ENCODE measurements at places on chromosomes 12 and 14.

- DNase-seq, result peak; percentile 32
Observed at GRCh38 chr14:73743431-73743931, 29.3 kb upstream of the PNMA1 start.

DNA sequence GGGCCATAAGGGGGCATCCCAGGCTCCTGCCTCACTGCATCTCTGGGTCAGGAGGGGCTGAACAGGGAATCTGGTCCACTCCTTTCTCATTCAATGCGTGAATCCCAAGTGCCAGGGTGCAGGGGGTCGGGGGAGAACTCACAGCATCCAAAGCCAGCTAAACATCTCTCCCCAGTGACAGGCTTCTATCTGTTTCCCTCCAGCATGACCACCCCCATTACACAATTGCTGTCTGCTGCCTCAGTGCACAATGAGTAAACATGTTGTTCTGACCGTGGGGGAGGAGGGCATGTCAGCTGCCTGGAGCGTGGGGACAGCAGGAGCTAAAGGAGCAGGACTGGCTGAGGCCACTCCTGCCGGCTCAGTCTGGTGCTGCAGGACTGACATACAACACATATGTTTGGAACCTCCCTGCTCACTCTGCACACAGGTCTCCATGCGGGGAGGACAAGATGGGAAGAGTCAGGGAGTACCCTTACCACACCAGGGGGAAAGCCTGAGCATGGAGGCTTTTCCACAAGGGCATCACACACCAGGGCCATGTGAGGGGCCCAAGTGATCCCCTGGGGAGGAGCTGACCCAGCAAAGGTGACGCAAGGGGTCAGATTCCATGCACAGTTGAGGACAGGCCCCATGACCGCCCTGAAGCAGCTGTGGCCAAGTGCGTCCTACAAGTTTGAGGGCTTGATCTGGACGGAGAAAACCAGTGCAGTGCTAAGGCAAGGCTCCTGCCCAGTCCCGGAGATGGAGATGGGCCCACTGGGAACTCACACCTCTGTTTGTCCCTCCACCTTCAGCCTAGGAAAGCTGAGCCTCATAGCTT lies 1.4 kb downstream of the TNS2 start:
- DNase-seq, result no peak

DNA sequence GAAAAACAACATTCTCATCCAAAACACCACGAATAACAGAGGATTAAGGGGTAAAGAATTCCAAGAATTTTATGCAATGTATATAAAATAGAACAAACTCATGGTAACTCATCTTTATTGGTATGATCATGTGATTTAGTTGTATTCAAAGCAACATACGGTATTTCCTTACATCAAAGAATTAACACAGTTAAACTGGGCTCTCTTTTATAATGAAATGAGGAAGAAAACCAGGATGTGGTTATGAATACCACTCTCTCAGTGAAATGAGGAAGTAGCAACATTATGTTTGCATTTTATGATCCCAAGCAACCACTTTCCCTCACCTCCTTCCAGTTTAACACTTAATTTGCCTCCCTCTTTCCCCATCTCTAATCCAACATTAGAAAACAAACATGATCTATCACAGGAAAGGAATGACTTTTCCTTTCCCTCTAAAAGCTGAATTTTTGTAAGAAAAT lies 22.9 kb downstream of the SPTLC2 start:
- no peak for DNase-seq

- no peak for DNase-seq
Observed at GRCh38 chr14:56650979-56651378, 71.4 kb downstream of the TMEM260 start.

DNA sequence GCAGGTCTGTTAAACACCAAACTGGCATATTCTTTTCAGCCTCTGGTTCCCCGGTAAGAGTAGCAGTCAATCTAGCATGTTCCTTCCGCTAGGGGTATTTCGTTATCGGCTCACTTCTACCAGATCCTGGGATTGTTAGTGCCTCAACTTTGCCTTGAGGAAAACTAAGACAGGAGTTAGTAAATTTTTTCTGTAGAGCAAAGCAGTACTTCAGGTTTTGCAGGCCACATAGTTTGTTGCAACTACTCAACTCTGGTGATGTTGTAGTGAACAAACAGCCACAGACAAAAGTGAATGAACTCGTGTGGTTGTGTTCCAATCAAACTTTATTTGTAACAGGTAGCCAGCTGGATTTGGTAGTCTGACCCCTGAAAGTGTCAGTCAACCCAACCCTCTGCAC lies 6.3 kb upstream of the CDH24 start:
- no peak for DNase-seq

GRCh38 chr12:26936559-26937442 lies 980 bp downstream of the INTS13 start:
- peak; percentile 13 for DNase-seq

DNA sequence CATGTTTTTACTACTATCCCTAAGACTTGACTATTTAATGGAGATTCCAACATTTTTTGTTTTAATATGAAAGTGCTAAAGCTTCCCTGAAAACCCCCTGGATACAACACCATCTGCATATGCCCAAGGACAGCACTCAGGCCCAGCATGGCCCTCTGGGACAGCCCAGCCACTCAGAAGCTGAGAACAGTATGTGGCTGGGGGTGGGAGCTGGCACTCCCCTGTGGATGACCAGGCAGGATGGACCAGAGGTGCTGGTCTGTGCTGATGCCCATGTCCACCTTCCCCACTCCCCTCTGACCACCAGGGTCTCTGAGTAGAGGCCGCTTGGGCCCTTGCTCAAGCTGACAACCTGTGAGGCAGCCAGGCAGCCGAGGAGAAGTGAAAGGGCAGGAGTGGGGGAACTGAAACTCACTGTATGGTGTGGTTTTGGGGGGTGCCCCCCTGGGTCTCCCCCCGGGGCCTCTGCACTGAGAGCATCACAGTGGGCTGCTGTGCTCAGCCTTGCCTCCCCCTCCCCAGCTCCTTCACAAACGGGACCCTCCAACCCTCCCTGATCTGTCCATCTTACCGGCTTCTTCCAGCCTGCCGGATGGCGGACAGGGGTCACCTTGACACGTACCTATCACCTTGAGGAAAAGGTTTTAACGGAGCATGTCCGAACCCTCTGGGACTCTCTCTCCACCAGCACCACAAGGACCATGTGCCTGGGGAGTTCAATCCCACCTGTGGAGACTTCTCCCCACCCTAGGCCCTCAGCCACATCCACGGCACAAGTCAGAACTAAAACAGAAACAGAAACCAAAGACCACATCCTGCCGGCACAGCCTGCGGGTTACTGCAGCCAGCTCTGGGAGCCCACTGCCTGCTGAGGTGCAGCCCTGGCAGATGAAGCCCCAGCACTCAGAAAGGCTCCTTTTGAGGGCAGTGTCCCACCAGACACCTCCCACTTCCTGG lies at the start of gene TMEM229B:
Gene TMEM229B (minus strand): TSS at position 785 of the 957 bp plus-strand sequence. CDS start 14,798 bp downstream, outside the sequence.
- no peak for DNase-seq

DNA sequence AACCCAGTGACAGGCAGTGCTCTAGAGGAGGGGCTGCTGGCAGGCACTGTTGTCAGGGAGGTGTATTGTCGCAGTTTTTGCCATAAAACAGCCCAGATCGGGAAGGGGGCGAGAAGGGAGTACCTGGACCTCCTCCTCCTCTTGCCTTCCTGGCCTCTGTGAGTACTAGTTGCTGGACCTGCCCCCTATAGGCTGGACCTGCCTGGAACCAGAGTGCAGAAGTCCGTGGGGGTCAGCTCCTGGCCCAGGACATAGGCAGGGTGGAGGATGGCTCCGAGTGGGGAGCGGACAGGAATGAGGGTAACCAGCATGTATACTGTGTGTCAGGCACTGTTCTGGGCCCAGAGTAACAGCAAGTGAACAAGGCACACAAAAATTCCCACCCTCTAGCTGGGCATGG lies 116.3 kb downstream of the PTPN11 start:
- DNase-seq, result no peak

DNA sequence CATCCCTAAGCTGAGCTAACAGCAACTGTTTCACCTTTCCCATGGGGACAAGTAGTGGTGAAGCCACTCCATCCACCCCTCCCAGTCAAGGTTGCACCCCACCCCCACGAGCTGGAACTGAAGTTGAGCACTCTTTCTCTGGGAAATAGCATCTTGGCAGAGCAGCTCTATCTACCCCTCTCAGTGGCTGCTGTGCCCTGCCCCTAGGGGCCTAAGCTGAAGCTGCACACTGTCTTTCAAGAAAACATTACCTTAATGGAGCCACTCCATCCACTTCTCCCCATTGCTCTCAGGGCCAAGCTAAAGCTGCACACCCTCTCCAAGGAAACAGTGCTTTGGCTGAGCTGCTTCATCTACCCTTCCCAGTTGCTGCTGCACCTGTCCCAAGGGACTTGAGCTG lies 170.6 kb upstream of the CCDC196 start:
- DNase-seq, result no peak

- no peak for DNase-seq
Observed at GRCh38 chr12:29691161-29691854, 92.4 kb downstream of the TMTC1 start.

GRCh38 chr12:91968777-91969171 lies 176.9 kb downstream of the BTG1 start:
- no peak for DNase-seq
